ENCODE measurements at places on chromosomes 13 and 19. TPM values are rescaled to one million over a fixed set of nuclear protein-coding genes. Genes with fewer than 3 reads are reported as not detected.
A peak's percentile ranks its signal among the peaks of the same experiment; 100 is the strongest.

ANGPTL8 gene
- total RNA-seq: not detected

ENOX1 gene
- total RNA-seq: 0.86 TPM

- no peak for DNase-seq
Measured at GRCh38 chr19:2042485-2043250, 8.4 kb downstream of the MKNK2 start.

DNA sequence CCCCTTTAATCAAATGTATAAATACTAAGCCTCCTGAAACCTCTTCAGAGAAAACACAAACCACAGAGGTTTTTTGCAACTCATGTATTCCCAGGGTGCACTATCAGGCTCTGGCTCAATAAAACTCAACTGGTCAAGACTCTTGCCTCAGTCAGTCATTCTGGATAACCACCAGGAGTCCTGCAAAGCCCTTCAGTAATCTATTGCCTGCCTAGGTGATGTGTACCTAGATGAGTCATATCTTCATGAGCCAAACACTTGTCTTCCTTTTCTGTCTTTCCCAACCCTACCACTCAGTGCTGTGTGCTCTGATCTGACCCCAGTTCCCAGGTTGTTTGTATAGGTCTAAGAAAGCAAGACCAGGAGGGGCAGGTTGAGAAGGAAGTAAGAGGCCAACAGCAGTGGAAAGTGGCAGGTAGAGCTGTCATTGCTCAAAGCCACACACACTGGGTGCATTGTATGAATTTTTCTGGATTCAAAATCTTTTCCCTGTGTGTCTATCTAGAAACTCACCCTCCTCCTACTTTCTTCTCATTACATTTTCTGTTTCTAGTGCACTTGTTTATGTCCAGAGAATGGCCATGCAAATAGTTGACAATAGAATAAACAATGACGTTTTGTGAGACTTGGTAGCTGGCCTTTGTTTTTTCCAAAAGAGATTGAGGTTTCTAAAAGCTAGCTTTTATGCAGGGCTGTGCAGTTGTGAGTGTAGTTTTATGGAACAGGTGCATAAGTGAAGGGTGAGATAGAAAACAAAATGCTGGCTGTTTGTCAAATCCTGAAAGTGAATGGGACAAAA lies 48.1 kb downstream of the PSG1 start:
- DNase-seq: no peak

DNA sequence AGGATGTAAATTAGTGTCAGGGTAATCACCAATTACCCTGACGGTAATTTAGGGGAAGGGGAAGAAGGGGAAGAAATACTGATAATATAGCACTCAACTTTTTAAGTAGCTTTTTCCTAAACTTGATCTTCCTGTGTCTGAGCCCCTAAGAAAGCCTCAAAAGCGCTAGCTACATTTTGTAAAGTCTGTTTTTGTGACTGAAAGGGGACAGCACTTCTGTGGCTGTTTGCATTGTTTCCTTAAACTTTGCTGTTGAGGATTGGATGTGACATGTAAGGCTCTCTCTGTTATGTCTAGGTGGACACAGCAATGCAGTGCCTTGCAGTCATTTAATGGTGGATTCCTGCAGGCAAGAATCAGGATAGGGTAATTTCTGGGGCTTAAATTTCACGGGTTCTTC lies 42.8 kb downstream of the SPATA13 start:
- DNase-seq: no peak

SCN1B gene
- 9.3 TPM for total RNA-seq

- no peak for DNase-seq
Measured at GRCh38 chr19:48969276-48970138, 4.4 kb downstream of the FTL start.

DNA sequence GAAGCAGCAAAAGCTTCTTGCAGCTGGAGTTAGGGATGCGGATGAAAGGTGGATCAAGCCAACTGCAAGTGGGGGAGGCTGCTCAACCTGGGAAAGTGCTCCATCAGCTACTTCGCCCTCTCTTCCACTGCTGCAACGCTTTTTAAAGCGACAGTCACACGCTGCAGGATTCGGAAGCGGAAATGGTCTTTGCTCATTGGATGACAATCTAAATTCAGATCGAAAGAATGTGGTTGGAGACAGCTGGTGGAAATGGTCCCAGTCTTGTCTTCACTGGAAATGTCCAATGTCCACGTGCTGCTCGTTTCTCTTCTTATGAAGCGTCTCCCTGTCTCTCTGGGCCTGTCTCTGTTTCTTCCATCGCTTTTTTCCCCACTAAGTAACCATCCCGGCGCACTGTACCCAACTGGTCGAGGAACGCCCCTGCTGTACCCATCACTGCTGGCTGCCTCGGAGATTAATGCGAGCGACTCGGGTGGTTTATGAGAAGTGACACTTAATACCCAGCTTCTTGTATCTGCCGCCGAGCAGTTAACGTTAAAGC lies 2.1 kb upstream of the FGF9 start:
- DNase-seq: no peak

ZNF701 gene
- total RNA-seq: 5.4 TPM

- DNase-seq: peak; percentile 77
Measured at GRCh38 chr13:21637296-21637695, 33.3 kb upstream of the MICU2 start.

GRCh38 chr13:79990048-79990447 lies 350.9 kb downstream of the SPRY2 start:
- DNase-seq: no peak

DNA sequence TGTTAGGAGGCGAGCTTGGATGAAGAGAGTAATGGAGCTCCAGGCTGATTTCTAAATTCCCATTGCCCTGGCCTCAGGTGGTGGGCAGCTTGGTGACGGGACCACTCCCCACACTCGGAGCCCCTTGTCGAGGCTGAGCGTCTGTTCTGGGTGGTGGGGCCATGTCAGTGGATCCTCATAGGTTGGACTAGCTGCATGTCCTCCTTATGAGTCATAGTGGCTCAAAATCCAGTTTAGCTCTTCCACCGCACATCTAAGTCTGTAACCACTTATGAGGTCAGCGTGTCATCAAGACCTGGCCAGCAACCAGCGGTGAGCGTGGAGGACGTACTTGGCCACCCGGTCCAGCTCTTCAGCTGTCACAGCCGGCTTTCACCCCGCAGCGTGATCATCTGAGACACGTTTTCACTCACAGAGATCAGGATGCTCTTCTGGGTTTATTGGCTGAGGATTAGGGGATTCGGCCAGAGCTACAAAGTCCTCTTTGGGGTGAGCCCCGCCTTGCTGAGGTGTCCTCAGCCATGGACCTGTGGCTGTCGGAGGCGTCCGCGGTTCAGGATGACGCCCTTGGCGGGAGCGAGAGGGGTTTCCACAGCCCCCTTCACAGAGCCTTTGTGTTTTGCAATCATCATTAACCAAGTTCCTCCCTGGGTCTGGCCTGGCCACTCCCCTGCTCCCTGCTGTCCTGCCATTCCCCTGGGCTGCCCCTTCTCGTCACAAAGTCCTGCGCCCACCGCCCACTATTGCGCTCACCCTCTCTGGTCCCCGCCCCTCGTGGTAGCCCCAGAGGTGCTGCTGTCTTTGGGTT lies 41.9 kb downstream of the ADPRHL1 start:
- DNase-seq: peak; percentile 94

DNA sequence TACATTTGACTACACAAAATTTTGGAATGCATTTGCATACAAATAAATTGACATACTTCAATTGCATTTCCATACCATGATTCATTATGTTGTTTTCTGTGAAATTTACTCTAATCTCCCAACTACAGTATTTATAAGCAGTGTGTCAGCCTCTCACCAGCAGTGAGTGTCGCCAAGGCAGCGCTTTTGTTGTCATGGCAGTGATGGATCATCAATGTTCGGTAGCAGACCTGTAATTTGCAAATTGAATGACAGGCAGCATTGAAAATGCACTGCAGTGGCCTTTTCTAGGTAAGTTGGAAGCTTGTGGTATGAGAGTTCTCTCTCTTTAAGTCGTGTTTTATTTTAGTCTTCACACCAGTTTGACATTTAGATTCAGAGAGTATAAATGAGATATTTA lies 534.1 kb downstream of the PCDH17 start:
- no peak for DNase-seq

DNA sequence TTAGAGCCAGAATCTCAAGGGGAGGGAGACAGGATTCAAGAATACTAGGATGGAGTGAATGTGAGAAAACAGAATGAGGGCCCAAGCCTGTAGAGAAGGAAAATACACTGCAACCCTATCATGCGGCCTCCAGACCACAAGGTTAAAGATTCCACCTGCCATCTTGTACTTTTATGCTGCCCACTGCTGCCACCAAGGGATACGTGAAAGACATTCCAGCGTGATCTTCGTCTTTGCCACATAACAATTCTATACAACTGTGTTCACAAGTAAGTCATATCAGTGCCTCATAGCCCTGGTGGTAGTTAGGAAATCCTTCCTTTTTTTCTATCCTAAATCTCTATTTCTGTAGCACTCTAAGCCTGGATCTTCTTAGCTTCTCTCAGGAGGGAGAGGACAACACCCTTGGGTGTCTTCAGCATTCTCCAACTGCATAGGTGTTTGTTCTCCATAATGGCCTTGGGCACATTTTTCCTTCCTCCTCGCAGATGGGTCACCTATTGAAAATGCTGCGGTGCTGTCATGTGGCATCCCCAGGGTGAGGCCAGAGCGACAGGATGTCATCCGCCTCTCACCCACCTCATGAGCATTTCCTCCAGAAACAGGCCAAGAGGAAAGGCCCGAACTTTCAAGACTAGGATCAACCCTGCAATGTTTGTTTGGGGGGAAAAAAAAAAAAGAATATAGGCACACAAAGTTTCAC lies 13.6 kb downstream of the TPT1 start:
- no peak for DNase-seq

RHPN2 gene
- total RNA-seq: 14.6 TPM

DNA sequence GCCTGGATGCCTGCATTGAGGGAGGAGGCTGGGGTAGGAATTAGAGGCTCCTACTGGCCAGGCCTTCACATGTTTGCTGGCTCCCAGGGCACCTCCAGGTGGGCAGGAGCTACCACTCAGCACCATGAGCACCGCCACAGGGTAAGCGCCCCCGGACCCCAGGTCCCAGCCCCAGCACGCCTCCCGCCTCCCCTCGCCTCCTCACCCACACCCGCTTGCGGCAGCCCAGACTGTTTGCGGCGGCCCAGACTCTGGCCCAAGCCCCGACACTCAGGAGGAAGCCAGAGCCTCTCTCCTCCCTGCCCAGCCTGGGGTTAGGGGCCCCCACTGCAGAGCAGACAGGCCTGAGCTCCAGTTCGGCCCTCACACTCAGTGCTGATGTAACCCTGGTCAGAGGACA lies 652 bp downstream of the EPS8L1 start:
- DNase-seq: no peak

DNA sequence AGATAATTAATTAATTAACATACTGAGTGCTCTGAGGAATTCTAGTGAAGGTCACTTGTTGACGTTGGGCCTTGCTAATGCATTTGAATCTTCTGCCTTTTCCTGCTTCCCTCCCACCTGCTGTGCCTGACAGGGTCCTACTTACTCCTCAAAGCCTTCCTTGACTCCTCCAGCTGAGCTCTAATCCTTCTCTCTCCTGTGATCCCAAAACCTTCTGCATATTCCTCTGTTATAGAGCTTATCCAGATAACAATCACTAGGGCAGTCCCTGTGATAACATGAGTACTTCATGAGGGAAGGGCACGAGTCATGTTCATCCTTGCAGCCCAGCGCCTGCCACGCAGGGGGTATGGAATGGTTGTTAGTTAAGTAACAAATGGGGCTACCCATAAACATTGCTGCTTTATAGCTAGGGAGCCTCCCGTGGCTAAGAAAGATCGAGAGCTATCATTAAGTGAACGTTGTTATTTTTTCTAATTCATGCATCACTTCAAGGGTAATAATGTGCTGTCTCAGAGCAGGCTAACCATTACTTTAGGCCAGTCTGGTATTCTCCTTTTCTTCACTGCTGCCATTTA lies 19.1 kb upstream of the SPATA13 start:
- no peak for DNase-seq

GRK1 gene
- total RNA-seq: not detected

TNNI3 gene
- not detected for total RNA-seq

ADAMTSL5 gene
- total RNA-seq: 1.8 TPM

- DNase-seq: peak; percentile 95
Measured at GRCh38 chr19:34733746-34734536, at the start of gene ZNF181. Gene ZNF181 (plus strand): TSS chr19:34734243. CDS start chr19:34735038, 795 bp downstream.

- DNase-seq: no peak
Measured at GRCh38 chr19:16890461-16891184, 1.8 kb downstream of the F2RL3 start.

DNA sequence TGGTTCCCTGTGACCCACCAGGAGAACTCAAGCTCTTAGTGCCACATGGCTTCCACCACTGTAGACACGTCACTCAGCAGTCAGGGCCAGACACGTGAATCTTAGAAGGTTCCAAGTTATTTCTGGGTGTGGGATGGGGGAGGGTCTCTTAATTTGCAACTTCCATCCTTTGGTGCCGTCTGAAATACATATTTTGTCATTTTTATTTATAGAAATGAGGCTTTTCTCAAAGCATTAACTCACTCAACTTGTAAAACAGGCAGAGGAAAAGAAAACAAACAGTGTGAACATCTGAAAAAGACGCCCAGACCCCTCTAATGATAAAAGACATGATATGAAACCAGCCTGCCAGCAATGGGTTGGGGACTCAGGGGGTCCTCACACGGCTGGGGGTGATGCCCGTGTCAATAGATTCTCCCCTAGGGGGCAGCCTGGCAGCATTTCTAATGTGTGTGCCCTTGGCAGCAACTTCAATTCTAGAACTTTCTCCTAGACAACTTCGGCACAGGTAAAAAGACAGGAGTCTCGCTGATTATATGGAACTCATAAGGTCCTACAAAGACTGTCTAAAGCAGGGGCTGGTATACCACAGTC lies 15.4 kb downstream of the PIP5K1C start:
- no peak for DNase-seq

DNA sequence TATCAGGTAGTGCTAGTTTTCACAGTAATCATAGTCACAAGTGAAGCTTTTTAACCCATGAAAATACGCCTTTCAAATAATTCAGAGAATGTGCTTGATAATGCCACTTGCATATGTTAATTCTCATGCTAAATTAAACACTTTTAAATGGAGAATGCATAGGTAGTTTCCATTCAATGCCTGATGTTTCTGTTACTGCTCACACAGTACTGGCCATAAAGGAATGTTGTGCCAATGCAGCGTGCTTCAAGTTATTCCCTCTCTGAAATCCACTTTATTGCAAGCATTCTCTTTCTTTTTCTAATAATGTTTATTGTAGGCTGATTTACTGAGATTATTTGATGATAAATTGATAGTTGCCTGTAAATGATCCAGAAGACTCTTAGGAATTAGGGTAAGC lies 513.0 kb upstream of the KLF12 start:
- no peak for DNase-seq

GRCh38 chr13:89897681-89898080 lies 1449.8 kb upstream of the MIR17HG start:
- no peak for DNase-seq

DNA sequence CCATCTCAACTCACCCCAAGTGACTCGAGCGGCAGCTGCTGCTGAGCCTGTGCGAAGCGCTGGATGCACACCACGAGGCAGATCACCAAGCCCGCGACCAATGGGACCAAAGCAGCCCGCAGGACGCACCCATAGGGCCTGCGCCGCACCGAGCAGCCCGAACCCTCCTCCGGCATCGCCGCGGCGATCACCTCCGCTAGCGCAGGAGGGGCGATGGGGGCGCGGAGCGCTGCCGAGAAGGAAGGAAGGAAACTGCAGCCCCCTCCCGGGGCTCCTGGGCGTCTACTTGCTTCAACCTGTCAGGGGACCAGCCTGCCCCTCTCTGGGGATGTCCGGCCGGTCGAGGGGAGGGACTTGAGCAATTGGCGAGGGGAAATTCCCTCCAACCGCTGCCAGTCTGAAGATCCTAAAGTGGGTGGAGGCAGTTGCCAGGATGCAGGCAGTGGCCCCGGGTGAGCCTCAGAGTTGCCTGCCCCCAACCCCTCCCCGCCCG lies at the start of gene CD70:
TSS of gene CD70 (minus strand) at position 324 of the 493 bp plus-strand sequence. CDS start at position 176, 148 bp downstream.
- no peak for DNase-seq

TMEM59L gene
- total RNA-seq: 1.2 TPM

CCDC194 gene
- not detected for total RNA-seq

GRCh38 chr13:56953965-56954364 lies 186.8 kb upstream of the PRR20A start:
- DNase-seq: no peak

All from H4 (cell line).